AG08396 (cell line): ENCODE measurements at places on chromosomes 11 and 22.

DNA sequence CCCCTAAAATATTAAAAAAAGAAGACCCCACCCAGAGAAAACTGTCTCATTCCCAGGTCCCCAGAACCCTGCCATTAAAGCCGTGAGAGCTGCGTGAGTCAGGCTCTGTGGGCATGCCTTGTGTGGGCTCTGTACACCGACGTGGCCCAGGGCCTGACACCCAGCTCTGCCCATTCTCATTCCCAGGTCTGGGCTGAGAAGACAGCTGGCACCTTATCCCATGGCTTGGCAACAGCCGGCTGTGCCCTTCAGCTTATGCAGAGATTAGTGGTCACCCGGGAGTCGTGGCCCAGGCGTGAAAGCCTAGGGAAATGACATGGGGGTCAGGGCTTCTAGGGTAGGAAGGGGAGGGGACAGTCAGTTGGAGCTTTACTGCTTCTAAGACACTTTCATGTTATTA is 31.9 kb downstream of the OTOG start:
- DNase-seq, result no peak

GRCh38 chr22:40817737-40818136 is 1.4 kb downstream of the SLC25A17 start:
- no peak for DNase-seq

DNA sequence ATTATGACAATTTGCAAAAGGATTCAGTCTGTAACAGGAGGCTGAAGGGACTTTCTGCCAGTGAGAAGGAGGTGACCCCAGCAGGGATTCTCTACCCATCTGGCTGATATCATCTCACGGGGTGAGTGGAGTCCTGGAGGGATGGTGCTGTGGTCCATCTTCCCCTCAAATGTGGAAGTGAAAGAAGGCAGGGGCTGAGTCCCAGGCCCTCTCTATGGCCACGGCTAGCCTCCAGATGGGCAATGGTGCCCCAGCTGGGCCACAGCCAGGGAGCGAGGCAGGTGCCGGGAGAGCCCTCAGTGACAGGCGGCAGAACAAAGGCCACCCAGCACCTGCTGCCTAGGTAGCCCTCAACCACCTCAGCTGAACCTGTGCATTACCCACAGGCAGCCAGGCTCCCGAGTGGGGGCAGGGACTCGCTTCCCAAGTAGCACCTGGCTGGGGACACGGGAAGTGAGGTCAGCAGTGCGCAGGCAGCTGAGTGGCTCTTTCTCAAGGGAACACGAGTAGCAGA is 6.7 kb downstream of the NECTIN1 start:
- no peak for DNase-seq

GRCh38 chr11:2511421-2512369 is 66.9 kb downstream of the KCNQ1 start:
- peak; percentile 4 for DNase-seq

- DNase-seq, result no peak
Measured at GRCh38 chr22:26536762-26537134, 24.5 kb upstream of the TFIP11 start.

DNA sequence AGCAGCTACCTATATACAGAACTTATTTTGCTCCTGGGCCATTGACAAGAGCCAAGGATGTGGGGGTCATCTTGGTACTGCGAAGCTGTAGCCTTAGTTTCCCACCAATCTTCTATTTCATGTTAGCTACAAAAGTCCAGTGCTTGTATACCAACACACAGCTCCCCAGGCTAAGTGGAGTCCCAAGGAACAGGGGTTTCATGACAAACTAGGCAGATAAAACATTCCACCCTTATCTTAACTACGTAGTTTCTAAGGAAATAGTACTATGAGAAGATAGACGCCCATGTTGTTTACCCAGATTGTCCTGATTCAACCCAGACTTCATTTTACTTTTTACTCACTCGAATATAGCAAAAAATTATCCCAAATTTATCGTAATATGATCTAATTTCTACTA is 218.5 kb downstream of the DYNC2H1 start:
- DNase-seq, result no peak

- no peak for DNase-seq
Measured at GRCh38 chr11:36308577-36308976, 12.5 kb downstream of the PRR5L start.
